Stimulated activated CD4-positive, alpha-beta T cell treated with anti-CD3 and anti-CD28 coated beads, Interleukin-12 subunit alpha, Interleukin-12 subunit beta, amount 100 ng/mL, for 24 hours (primary cell): ENCODE measurements at places on chromosomes 4 and X.

DNA sequence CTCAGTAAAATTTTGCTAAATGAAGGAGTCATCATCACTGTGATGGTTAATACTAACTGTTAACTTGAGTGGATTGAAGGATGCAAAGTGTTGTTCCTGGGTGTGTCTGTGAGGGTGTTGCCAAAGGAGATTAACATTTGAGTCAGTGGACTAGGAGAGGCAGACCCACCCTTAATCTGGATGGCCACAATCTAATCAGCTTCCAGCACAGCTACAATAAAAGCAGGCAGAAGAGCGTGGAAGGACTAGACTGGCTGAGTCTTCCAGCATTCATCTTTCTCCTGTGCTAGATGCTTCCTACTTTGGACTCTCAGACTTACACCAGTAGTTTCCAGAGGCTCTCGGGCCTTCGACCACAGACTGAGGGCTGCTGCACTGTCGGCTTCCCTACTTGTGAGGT lies 21.3 kb upstream of the WDR44 start:
- no peak for DNase-seq

DNA sequence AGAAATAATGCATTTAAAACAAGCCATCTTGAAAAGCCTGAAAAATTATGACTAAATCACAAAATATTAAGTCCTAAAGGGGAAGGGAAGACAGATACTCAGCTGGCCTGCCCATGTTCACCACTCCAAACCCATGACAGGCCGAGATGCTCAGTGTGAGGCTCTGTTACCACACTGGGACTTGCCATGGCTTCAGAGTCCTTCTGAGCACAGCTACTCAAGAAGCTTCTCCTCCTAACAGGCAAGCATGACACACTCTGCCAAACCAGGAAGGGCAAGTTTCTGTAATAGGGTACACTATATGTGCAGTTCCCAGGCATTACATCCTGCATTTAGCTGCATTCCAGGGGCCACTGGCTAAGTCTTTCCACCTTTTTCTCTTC lies 34.0 kb upstream of the CYBB start:
- no peak for DNase-seq

DNA sequence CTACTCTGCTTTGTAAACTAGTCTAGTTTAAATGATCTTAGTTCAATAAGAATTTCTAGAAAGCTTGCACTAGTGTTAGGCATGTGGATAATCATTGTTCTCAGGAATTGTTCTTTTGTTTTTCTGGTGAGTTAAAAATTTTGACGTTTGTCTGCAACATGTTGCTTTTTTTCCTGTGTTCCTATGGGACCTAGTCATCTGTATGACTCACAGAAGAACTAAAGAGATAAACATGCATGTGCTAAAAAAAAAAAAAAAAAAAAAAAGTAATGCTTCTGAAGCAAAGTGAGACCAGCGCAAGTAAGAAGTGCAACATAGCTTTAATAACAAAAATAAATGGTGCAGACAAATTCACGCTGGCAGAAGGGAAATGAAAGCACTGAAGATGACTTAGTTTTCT lies 471.2 kb downstream of the IQCM start:
- no peak for DNase-seq

DNA sequence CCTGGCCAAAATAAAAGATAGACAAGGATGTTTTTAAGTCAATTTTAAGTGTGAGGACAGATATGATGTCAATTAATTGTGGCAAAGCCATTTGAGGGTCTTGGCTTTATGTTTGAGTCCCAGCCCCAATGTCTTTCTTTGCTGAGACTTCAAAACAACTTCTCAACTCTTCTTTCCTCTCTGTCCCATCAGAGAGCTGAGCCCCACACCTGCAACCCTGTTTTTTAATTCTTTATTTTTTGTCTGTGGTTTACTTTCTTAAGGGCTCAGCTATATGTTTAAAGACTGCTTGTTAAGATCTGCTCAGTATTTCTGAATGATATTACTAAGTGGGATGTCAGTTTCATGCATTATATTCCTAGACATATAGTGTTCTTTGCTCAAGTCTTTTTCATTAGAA lies 164.3 kb downstream of the HS3ST1 start:
- DNase-seq: no peak

GRCh38 chr4:32672359-32672758 lies 1952.2 kb downstream of the PCDH7 start:
- no peak for DNase-seq

DNA sequence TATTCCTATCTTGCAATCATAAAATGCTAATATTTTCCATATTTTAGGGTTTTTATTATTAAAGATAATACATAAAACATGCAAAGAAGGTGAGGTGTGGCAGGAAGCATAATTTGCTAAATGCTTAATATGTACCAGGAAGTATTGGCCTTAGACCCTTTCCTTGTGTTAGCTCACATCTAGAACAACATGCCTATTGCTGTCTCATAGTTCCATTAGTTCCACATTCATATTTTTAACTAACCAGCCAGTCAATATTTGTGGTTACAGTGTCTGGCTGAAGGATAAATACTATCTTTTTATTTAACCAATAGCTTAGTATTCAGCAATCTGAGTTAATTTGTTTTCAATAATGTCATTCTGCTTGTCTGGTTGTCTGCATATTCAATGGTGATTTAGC lies 432.6 kb downstream of the INPP4B start:
- DNase-seq: no peak

- DNase-seq: peak; percentile 9
Observed at GRCh38 chr4:153222707-153223426, 18.6 kb downstream of the TRIM2 start.

DNA sequence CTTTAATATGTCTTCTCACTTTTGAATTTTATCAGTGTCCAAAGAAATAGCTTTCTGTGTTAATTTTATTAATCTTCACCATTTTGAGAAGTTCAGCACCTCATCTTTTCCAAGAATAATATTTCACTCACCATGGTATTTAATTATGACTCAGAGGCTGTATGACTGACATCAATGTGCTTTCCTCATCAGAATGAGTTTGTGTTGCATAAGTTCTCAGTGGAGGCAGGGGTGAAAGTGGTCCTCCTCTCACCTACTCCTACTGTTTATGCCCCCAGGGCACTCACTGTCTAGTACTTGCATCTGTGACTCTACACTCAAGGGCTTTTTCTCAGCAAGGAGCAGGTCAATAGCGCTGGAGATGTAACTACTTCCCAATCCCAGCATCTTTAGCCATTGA lies 905.3 kb upstream of the INTU start:
- no peak for DNase-seq

DNA sequence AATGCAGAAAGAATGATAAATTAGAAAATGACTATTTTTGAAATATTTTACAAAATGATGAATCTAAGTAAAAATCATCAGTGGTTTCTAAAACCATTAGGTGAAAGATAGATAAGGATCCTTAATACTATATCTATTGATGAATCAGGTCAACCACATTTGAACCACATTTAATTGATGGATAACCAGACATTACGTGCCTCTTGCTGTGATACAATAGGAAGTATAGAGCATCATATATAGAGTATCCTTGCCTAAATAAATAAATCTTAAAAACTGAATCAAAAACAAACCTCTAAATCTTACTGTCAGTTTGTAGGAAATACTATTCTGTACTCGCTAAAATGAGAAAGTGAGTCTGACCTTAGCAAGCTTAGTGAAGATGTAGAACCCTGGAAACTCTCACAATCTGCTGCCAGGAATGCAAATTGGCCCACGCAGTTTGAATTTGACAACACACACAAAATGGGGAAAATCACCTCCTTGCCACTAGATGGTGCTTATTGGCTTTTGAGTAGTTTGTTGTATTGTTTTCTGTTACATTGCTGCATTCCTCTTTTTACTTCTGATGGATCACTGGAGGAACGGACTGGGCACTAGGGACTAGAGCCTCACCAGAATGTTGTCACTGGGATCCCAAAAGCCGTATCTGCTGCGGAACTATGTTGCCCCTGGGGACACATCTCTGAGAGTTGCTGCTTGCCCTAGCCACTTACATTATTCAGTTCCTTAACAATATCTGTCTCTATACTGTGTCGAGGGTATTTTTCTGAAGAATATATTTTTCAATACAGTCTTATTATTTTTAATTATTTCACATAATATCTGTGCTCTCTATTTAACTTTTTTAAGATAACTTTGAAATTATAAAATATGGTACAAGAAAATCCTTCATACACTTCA lies 25.4 kb upstream of the SLAIN2 start:
- DNase-seq: no peak

DNA sequence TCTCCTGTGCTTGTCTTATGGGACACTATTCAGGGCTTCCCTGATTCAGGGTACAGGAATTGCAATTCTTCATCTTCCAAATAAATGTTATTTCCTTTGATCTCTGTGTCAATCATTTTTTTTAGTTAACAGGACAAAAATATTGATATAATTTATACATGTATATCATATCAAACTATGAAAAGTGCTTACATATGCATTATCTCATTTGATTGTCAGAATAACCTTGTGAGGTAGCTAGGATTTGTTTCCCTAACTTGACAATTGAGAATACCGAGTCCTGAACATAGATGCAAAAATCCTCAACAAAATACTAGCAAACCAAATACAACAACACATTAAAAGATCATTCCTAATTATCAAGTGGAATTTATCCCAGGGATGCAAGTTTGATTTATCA lies 11.5 kb upstream of the SERPINA7 start:
- no peak for DNase-seq

DNA sequence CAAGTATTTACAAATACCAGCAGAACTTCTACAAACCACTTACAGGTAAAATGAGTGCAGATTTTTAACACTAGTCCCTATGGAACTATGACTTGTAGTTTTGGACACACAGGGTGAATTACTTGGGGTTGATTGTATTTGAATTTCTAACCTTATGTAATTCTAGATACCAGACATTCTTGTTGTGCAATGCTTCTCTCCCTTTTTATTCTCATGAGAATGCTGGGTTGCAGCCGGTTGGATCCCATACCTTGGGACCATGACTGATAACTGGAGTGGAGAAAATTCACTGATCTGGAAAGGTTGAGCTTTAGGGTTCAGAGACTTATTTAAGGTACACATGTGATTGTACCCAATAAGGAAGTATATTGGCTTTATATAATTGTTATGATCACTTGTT lies 8.8 kb downstream of the TET2 start:
- no peak for DNase-seq

DNA sequence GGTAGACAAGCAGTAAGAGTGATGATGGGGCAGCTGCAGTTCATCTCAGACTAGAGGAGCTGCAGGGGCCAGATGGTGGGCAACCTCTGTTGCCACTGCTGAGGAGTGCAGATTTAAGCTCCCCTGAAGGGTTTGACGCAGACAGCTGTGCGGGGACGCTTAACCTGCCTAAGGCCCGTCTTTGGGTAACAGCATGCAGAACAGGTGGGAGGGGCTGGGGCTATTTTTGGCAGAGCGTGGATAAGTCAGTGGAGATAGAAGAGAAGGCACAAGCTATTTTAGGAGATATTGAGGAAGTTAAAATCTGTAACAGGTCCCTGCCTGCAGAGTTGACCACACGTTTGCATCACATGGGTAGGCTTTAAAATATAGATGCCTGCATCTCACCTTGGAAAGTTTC lies 10.5 kb downstream of the CD99 start:
- no peak for DNase-seq

GRCh38 chrX:37776987-37777325 lies 2.9 kb upstream of the CYBB start:
- DNase-seq: no peak

DNA sequence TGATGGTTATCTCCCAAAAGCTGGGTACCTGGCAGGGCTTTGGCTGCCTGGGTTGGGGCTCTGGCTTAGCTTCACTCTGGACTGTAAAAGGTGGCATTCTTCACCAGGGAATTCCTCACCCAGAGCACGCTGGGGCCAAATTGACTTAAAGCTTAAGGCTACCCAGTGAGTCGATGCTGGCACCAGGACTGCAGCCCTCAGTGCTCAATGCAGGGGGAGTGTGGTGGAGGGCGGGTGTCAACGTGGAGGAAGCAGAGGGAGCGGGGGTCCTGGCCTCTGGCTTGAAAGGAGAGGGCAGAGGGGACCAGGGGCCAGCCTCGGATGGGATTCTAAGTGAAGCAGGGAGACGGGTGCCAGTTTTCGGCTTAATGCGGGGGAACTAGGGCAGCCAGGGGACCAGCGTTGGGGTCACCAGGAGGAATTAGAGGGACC lies 446 bp upstream of the FAM50A start:
- no peak for DNase-seq

DNA sequence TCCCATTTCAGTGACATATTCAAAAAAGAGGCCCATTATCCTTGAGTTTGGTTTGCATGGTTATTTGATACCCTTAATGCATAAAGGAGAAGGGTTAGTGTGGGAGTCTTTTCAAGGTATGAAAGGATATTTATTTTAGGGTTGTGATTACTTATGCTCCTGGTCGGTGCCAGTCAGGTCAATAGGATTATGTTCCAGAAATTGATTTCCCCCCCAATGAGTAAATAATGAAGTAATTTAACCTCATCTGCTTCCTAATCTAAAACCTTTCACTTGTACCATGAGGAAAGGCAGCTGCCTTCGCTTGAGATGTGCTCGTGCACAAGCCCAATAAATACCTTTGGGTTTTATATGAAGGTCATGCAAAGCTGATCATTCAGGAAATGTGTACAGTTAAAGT lies 55.0 kb upstream of the NR0B1 start:
- DNase-seq: no peak

DNA sequence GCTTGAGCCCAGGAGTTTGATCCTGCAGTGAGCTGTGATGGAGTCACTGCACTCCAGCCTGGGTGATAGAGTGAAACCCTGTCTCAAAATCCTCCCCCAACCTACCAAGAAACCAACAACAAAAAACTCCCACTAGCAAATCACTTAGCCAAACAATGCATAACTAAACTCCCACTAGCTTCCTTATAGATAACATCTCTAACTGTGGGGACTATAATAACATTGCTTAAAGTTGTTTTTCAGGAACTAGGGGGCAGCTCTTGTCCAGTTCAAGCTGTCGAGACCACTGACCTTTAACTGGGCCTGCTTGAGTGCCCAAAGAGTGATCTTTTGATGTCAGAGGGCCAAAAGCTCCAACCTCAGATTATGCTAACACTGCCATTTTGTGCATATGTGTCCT lies 81.7 kb downstream of the FREM3 start:
- DNase-seq: no peak

GRCh38 chrX:97895751-97896150 lies 1012.0 kb downstream of the RPA4 start:
- DNase-seq: no peak

DNA sequence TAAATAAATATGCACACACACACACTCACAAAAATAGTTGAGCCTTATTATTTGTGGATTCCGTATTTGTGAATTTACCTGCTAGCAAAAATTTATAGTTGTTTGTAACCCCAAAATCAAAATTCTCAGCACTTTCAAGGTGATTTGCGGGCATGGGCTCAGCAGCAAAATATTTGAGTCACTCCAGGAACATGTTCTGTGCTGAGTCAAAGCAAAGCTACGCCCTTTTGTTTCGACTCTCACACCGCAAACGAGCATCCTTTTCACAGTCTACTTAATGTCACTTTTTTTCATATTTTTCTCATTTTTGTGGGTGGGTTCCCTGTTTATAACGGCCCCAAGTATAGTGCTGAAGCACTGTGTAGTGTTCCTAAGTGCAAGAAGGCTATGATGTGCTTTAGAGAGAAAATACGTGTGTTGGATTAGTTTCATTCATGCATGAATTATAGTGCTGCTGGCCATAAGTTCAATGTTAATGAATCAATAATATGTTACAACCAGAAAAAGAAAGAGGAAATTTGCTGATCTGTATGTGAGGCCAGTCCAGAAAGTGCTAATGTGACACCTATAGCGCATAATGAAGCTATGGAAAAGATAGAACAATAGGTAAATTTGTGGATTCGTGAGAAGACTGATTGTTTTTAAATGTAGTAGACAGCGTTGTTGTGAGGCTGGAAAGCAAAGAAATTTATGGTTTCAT lies 723.2 kb upstream of the AGA start:
- DNase-seq: no peak
